ENCODE measurements at places on chromosomes 1 and 21.

DNA sequence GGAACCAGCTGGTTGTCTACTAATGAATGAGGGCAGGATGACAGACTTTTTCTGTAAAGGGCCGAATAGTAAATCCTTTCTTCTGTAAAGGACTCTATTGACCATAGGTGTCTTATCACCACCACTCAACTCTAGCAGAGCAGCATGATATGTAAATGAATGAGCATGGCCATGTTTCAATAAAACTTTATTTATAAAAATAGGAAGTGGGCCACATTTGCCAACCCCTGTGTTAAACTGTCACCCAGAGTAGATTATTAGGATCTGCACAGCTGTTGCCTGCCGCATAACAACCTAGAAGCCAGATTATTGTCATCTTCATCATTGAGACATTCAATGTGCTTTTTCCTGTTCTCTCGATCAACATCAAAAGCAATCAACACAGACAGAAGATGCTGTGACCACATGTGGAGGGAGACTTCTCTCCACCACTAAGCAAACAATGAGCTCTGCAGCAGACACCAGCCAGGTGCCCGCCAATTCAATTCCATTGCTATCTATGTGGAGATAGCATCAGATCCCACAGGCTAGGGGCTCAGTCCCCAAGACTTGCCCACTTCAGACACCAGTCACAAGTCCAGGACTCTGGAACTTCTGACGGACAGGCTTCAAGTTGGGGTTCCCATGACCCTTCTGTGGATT lies 6.8 kb upstream of the EFHD2 start:
- no peak for DNase-seq

DNA sequence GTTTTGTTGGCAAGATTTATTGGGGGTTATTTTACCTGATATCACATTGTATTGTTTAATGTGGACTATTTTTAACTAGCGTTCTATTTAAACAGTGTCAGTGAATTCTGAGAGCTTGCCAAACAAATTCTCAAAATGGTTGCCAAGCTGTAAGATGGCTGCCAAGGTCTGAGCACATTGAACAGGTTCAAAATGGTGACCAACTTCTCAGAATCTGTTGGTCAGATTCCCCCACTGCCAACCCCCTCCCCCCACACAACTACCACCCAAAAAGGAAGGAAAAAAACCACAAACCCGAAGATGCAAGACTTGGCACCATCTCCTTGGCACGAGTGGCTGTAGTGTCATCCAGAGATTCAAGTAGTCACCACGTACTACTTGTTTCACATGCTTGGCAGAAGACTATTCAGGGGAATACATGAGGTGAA lies 159.1 kb downstream of the NFIA start:
- DNase-seq, result no peak

DNA sequence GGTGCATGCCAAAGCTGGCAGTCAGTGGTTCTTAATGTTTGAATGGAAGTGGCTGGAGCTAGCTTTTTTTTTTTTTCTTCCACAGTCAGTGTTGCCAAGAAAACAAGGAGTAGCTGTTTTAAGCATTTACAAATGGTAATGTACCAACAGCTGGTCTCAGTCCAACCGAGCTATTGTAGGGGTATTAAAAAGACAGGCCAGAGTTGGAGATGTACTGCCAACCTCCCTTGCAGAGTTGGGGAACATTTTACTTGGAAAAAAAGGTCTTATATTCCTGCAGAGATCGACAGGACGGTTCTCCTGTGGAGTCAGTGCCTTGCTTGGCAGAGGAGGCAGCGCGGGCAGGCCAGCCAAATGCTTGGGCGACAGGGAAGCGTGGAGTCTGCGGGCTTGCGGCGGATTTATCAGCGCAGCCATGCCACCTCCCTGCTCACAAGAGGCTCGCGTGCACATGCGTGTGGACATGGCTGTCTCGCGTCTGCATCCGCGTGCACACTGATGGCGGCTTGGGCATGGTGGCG lies 338.1 kb downstream of the RPS6KC1 start:
- DNase-seq, result no peak

GRCh38 chr1:19762175-19762779 lies 37.4 kb downstream of the TMCO4 start:
- no peak for DNase-seq

DNA sequence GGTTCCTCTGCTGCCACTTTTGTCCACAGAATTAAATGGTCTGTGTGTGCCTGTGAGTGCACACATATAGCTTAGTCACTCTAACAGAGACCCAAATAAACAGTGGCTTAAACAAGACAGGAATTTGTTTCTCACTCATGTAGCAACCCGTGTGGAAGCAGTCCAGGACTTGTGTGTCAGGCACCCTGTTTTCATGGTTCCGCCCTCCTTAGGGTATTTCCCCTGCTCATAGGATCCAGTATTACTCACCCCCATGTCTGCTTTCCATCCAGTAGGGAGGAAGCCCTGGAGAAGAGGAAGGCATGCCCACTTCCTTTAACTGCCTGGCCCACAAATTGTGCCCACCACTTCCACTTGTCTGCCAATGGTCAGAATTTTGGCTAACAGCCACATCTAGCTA lies 41.3 kb upstream of the TACSTD2 start:
- DNase-seq, result no peak

DNA sequence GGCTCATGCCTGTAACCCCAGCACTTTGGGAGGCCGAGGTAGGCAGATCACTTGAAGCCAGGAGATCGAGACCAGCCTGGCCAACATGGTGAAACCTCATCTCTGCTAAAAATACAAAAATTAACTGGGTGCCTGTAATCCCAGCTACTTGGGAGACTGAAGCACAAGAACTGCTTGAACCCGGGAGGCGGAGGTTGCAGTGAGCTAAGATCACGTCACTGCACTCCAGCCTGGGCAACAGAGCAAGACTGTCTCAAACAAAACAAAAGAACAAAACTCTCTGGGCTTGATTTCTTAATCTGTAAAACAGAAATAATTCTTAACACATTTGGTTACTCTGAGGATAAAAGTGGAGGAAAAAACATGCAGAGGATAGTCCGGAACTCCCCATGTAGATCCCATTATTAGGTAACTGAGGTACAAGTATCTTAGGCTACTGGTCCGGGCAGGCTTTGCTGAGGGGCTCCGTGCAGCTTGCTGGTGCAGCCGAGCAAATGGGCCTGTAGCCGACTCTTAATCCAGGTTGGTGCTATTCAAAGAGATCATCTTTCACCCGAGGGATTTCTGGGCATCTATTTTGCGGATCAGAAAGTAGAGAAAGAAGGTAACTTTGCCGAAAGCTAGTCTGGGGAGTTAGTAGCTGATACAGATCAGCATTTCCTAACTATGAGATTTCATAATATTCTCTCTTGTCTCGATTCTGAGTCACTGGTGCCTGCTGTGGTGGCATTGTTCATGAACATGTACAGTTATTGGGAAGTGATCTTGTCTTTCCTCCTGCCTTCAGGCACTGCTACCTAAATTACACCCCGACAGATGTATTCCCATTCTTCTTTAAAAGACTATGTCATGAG lies 56.8 kb downstream of the NFIA start:
- no peak for DNase-seq

DNA sequence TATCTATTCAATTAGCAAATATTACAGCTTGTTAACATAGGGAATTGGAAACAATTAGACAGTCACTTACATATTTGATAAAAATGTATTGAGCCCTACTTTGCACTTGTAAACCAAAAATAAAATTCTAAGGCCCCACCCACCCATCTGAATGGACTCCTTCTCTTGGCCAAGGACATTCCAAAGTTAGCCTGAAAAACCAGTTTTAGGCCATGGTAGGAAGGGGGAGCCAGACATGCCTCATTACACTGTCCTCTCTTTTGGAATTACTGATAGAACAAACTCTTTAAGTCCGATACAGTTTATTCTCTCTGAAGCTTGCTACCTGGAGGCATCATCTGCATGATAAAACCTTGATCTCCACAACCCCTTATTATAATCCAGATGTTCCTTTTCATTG lies 28.0 kb upstream of the TSPAN2 start:
- no peak for DNase-seq

DNA sequence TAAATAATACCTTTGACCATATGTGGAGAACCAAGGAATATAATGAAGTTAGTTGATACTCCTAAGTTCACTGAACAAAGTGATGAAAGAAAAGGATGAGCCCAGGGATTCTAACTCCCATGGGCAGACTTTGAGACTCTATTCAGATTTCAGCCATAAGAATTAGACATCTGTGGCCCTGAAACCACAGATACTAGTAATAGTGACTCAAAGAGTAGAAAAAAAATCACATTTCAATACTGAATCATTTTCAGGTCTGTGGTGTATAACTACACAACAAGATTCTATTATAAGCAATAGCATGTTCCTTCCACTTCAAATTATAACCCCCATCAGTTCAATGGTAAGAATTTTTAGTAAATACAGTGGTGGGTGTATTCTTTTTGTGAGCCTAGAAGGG lies 16.4 kb upstream of the F13B start:
- no peak for DNase-seq

DNA sequence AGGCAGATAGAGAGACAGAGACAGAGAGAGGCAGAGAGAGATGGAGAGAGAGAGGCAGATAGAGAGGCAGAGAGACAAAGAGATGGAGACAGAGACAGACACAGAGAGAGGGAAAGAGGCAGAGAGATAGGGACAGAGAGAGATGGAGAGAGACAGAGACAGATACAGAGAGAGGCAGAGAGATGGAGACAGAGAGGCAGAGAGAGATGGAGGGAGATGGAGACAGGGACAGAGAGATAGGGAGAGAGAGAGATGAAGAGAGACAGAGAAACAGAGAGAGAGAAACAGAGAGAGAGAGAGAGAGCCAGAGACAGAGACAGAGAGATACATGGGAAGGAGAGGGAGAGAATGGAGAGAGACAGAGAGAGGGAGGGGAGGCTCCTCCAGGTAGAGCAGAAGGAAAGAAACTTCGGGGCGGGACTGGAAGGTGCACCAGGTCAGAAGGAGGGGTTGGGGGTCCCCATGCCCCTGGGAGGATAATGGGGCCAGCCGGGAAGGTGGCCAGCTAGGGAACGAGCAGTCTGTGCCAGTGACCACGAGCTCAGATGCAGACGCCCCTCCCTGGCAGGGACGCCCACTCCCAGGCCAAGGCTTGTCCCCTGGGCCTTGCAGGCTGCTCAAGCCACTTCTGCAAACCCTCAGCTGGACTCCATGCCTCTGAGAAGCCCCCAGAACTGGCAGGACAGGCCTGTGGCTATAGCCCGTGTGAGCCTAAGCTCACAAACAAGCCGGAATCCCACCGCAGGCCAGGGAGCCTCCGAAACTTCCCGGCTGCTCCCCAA lies 3.3 kb downstream of the FNDC10 start:
- DNase-seq, result no peak

- DNase-seq, result no peak
Observed at GRCh38 chr1:8424539-8425116, 106.7 kb downstream of the SLC45A1 start.

DNA sequence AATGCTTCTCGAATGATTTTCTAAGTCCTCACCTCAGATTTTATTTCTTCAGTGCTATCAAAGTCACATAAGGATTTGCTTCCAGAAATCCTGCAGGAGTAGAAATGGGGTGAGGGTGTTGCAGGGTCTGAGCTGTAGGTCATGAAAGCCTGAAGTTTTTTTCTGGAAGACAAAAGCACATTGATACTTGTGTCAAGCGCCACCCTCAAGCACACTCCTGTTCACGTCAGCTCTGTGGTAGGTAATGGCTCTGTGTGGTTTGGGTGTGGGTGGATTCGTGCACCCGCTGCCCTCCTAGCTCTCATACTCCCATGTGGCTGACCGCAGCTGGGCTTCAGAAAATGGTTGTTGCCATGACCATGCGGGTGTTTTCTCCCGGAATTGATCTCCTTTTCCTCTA lies 39.9 kb downstream of the AKNAD1 start:
- no peak for DNase-seq

DNA sequence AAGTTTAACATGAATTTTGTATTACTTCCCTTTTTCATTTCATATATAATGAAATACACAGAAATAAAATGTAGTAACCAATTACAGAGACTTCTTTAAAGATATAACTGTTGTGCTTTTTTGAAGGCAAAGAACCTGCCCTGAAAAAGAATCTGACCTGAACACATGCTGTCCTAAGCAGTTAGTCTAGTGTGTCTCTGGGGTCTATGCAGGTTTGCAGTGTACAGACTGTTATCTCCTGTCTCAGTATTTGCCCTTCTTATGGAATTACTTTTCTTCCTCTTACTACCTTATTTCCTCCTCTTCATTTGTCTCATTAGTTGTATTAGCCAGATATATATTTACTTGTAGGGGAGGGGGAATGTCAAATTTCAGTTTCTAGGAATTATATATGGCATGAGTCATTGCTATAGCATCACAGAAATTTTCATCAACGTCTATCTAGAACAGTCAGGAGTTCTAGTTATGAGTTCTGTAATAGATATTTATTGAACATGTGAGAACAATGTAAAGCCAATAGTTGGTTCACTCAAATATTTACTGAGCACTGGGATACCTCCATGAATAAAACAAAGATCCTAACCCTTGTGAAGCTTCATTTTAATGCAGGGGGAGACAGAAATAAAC lies 28.4 kb upstream of the PLEKHO1 start:
- no peak for DNase-seq

DNA sequence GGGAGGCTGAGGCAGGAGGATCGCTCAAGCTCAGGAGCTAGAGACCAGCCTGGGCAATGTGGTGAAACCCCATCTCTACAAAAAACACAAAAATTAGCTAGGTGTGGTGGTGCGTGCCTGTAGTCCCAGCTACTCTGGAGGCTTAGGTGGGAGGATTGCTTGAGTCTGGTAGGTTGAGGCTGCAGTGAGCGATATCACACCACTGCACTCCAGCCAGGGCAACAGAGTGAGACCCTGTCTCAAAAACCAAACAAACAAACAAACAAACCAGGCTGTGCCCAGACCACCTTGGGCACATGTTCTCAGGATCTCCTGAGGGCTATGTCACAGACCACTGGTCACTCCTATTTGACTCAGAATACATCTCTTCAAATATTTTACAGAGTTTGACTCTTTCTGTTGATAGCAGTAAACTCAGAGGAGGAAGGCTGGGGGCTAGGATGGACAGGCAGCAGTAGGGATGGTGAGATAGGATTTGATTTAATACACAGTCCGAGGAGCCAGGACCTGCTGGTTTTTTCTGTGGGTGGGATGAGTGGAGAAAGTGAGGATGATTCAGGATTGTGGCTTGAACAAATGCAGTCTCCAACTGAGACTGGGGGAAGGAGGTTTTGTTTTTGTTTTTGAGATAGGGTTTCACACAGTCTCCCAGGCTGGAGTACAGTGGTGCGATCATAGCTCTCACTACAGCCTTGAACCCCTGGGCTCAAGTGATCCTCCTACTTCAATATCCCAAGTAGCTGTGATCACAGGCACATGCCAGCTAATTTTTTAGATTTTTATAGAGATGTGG lies 46.5 kb downstream of the OLFML3 start:
- DNase-seq, result no peak

GRCh38 chr1:167940264-167940663 lies 3.4 kb upstream of the MPC2 start:
- no peak for DNase-seq

GRCh38 chr1:215156232-215156631 lies 73.7 kb downstream of the KCNK2 start:
- no peak for DNase-seq

- no peak for DNase-seq
Observed at GRCh38 chr1:64171797-64172281, 31.6 kb upstream of the UBE2U start.

Measured in hematopoietic multipotent progenitor cell treated with erythropoietin and hydrocortisone succinate and interleukin-3 and kit ligand, for 15 days (in vitro differentiated cells).